A549 (cell line): ENCODE measurements at places on chromosomes 3 and 15.
A peak's percentile ranks its signal among the peaks of the same experiment; 100 is the strongest.

- DNase-seq = no peak
Observed at GRCh38 chr3:31312400-31312799, 220.3 kb upstream of the STT3B start.

- no peak for DNase-seq
Observed at GRCh38 chr15:93830221-93831080, 400.9 kb upstream of the MCTP2 start.

DNA sequence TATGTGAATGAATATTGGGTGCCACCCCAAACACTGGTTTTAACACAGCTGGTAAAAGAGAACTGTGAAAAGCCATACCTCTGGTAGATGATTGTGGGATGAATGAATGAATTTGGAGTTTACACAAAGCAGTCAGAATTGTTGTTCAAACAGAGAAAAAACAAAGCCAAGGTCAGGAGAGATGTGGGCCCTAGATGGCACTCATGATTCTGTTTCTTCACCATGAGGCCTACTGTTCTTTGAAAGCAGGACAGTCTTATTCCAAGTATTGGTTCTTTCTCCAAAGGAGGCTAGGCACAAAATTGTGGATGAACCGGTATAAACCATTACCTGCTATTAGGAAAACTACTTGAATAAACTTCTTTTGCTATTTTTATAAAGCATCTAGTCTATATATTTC is 97.6 kb downstream of the SAMMSON start:
- peak; percentile 23 for DNase-seq

DNA sequence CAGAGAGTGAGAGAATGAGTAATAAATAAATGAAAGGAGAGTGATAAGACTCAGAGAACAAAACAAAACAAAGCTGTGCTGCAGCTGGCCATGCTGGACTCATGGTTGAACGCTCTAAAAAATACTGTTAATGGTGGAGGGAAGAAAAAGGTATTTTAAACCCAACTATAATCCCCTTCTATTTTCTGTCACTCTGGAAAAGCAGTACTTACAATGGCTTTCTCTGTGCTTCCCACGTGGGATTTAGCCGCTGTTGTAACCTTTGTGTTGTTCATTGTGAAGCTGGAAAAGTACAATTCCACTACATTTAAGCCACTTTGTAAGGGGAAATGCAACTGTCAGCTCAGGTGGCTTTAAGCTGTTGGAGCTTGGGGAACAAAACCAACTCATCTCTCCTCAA is 917.7 kb downstream of the IGSF11 start:
- no peak for DNase-seq

DNA sequence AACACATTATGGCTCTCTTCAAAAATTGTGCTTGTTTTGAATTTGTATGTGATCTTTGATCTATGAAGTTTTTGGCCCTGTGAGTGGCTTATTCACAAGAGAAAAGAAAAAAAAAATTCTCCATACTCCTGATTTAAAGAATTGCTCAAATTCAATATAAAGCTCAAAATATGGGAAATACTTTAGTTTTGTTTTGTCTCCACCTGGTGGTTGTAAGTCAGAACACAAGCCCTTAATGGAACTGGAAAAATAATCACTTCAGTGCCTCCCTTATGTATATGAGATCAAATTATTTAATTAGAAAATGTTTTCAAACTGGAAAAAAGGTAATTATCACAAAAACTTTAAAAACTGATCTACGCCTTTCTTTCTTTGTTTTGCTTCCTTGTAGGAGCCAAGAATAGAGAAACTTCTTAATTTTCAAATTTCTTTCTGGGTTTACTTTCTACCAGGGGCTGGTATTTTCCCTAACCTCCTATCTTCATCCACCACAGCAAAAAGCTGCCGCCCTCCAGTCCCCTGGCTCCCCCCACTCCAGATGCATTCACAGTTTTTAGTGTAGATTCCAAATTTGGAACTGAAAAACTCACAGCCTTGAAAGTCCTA is 50.6 kb downstream of the SERP1 start:
- DNase-seq = peak; percentile 39

- no peak for DNase-seq
Observed at GRCh38 chr3:19012846-19013245, 135.5 kb upstream of the KCNH8 start.

GRCh38 chr3:130854208-130854864 is 39.5 kb upstream of the ATP2C1 start:
- DNase-seq = no peak

DNA sequence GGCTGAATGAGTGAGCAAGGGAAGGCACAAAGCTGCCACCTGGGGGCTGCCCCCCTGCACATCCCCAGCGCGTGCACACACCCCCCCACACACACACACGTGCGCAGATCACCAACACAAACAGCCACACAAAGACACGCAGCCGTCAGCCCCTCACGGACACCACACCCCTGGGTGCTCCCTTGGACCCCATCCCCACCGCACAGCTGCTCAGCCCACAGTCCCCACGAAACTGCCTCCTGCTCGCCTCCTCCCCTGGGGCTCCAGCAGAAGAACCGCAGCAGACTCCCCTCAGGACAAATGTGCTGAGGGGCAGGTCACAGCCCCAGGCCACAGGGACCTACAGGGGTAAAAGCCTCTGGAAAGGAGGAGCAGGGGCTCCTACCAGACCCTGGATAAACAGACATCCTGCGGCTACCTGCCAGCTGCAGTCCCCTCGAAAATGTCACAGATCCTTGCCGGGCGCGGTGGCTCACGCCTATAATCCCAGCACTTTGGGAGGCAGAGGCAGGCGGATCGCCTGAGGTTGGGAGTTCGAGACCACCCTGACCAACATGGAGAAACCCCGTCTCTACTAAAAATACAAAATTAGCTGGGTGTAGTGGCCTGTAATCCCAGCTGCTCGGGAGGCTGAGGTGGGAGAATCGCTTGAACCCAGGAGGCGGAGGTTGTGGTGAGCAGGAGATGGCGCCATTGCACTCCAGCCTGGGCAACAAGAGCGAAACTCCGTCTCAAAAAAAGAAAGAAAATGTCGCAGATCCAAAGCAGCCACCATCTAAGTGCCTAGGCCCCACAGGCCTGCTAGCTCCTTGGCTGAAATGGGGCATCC is 6.5 kb downstream of the TWF2 start:
- DNase-seq = no peak

- no peak for DNase-seq
Observed at GRCh38 chr15:93047621-93048425, 41.2 kb downstream of the RGMA start.

GRCh38 chr15:28132524-28133275 is 33.6 kb upstream of the OCA2 start:
- DNase-seq = no peak

- peak; percentile 92 for DNase-seq
Observed at GRCh38 chr3:40452876-40453730, 4.0 kb upstream of the RPL14 start.

DNA sequence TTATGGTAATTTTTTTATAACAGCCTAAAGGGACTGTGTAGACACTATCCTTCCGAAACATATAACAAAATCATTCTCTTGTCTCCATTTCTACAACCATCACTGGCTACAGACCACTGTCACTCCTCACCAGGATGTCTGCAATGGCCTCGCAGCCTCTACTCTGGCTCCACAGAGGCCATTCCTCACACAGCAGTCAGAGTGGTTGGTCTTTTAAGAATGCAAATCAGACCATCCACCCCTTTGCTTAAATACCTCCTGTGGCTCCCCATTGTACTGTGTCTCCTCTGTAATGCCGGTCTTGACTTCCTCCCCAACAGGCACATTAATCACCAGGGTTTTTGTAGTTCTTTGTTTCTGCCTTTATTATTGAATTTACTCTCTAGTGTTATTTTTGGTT is 344.8 kb downstream of the ERC2 start:
- no peak for DNase-seq

DNA sequence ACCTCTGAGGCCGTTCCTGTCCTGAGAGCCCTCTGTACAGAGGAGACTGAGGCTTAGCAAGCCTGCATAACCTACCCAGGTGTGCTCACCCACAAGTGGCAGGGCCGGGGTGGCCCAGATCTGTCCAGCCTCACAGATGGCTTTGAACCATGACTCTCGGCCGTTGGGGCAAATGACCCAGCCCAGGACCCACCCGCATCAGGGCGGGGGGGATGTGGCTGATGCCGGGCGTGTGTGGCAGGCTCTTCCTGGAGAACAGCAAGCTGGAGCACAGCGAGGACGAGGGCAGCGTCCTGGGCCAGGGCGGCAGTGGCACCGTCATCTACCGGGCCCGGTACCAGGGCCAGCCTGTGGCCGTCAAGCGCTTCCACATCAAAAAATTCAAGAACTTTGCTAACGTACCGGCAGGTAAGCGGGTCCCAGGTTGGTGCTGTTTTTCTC is 133.5 kb downstream of the LRRK1 start:
- DNase-seq = no peak

DNA sequence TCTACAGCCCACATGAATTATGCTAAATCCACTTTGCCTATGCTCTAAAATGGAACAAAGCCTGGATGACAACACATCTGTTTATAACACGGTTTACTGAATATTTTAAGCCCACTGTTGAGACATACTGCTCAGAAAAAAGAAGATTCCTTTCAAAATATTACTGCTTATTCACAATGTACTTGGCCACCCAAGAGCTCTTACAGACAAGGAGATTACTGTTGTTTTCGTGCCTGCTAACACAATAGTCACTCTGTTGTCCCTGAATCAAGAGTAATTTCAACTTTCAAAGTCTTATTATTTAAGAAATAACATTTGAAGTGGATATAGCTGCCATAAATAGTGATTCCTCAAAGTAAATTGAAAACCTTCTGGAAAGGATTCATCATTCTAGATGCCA is 70.9 kb downstream of the ANKRD28 start:
- DNase-seq = no peak

DNA sequence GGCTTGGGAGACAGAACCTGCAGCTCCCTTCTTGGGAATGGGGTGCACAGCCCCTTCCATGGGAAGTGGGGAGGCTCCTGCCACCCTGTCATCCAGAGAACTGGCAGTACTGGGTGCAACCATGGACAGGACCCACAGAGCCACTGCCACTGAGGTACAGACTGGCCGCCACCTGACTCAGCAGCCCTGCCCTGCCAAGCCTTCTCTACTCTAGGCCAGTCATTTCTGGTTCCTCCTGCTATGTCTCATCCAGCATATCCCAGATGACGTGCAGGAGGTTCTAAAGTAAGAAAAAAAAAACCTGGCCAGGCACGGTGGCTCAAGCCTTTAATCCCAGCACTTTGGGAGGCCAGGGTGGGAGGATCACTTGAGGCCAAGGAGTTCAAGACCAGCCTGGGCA is 76.9 kb upstream of the RPL32 start:
- DNase-seq = no peak

GRCh38 chr3:140085001-140085400 is 150.0 kb downstream of the CLSTN2 start:
- no peak for DNase-seq

DNA sequence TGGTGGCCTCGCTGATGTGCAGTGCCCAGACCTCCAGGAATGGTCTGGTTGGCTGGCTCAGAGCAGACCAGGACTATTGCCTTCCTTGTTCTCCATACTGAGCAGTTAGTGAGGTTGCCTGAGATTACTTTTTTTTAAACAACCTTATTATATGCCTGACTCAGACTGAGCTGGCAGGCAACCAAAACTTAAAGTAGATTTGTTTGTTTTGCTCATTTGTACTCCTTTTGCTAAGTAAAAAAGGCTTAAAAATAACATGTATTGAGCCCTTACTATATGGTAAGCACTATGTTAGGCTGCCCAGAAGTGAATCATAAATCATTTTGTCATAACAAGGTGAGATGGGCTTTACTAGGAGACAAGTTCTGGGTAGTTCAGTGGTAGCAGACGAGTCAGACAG is 92.4 kb downstream of the GHSR start:
- no peak for DNase-seq

GRCh38 chr15:66729331-66729951 is 27.4 kb downstream of the SMAD6 start:
- DNase-seq = no peak

- no peak for DNase-seq
Observed at GRCh38 chr15:50189633-50190032, 7.6 kb downstream of the SLC27A2 start.

- no peak for DNase-seq
Observed at GRCh38 chr15:69275933-69276560, 22.7 kb upstream of the PAQR5 start.

DNA sequence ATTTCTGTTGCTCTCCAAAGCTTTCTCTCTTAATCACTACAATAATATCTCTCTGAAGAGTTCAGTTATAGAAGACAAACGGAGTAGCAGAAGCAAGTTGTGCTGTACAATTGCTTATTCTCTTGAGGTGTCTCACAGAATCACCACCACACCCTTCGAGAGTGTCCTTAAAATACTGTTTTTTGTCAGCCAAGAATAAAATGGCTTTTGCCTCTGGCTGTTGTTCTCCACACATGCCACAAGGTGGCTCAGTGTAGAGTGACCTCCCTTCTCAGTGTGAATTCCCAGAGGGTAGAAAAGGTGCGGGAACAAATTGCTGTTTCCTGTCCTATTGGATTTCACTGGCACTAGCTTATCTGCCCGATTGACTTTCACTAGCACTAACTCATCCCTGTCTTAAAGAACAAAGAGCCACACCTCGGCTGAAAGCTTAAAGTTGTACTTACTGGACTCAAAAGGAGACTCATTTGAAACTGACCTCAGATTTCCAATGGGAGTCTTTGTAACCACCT is 134.2 kb upstream of the SATB1 start:
- peak; percentile 42 for DNase-seq

DNA sequence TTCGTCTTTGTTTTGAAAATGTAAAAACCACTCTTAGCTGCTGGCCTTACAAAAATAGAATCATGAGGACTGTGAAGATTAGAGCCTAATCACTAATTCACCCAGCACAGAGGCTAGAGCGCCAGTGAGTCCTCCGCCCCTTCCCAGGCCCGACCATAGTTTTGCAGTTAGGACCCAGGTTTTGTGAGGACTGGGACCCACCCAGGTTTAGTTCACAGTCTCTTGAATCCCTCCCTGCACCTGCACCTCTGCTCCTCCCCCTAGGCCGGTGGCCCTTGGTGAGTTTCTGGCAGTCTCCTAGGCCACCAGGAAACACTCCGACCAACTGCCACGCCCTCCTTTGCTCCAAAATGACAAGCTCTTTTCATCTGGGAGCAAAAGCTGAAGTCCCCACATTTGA is 136.0 kb upstream of the CCDC54 start:
- peak; percentile 49 for DNase-seq

- no peak for DNase-seq
Observed at GRCh38 chr3:177676947-177677587, 479.8 kb upstream of the TBL1XR1 start.

GRCh38 chr3:4889896-4890295 is 89.3 kb upstream of the BHLHE40 start:
- no peak for DNase-seq

- DNase-seq = peak; percentile 10
Observed at GRCh38 chr3:151219056-151219455, 16.0 kb upstream of the GPR171 start.

GRCh38 chr3:135453326-135453725 is 512.2 kb upstream of the PPP2R3A start:
- no peak for DNase-seq

DNA sequence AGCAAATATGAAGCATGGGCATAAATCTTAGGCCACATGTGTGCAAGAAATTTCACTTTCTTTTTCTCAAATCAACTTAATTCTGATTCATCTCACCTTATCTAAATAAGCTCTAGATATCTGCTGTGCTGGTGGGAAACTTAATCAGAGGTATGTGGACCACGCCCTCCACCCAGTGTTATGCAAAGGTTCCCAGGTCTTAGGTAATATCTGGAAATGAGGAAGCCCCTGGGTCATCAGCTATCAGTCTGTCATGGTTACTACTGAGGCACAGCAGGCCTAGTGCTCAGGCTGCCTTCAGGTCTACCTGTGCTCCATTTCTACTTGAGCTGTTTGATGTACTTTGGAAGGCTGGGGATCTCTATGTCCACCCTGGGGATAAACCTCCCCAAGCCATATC is 134.4 kb upstream of the KCNH8 start:
- DNase-seq = no peak
